ENCODE measurements at places on chromosomes 4 and X.

- DNase-seq: no peak
Observed at GRCh38 chr4:183411291-183411861, 33.1 kb upstream of the CDKN2AIP start.

DNA sequence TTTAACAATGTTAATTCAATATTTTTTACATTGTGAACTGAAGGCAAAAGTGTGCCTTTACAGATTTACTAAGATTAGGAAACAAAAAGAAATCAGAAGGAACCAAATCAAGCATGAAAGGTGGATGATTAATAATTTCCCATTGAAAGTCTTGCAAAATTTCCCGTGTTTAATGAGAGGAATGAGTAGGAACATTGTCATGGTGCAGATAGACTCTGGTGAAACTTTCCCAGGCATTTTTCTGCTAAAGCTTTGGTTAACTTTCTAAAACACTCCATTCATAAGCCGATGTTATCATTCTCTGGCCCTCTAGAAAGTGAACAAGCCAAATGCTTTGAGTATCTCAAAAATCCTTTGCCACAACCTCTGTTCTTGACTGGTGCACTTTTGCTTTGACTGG is 1522.8 kb upstream of the PABPC4L start:
- no peak for DNase-seq

GRCh38 chrX:64204701-64205440 is 637 bp downstream of the AMER1 start:
- peak; percentile 55 for DNase-seq

GRCh38 chr4:11954093-11954492 is 525.4 kb upstream of the HS3ST1 start:
- no peak for DNase-seq

DNA sequence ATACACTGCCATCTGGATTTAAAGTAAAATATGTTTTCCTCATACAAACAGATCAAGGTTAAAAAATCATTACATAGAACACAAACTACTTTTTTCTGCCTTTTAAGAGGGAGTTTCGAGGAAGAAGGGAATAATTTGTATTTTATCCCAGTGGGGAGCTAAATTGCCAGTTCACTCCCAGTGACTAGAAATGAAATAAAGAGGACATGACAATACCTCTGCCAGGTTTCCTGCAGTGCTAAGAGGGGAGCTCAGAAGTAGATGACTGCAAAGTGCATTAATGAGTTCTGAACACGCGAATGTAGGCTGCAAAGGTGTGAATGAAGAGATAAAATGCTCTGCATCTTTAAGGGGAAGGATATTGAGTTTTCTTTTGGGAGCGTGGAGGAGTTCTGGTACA is 69.7 kb downstream of the SRPX start:
- DNase-seq: no peak

- no peak for DNase-seq
Observed at GRCh38 chr4:139559687-139560086, 3.7 kb upstream of the SETD7 start.

DNA sequence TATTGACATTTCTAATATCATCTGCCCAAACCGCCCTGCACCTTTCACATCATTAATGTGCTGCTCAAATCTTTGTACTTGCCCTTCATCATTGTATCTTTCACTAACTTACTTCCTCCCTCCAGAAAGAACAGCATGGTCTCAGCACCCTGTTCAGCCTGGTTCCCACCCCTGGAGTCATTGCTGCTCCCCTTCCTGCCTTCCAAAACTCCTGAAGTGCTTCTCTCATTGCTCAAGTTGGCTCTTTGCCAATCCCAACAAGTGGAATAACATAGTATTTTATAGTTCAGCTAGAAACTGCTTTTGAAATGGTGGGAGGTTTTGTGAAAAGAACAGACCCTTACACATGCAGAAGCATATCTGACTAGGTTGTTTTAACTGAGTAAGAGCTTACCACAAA is 14.0 kb upstream of the TTC29 start:
- no peak for DNase-seq

- DNase-seq: no peak
Observed at GRCh38 chrX:124232523-124233201, 99.8 kb upstream of the TEX13D start.

DNA sequence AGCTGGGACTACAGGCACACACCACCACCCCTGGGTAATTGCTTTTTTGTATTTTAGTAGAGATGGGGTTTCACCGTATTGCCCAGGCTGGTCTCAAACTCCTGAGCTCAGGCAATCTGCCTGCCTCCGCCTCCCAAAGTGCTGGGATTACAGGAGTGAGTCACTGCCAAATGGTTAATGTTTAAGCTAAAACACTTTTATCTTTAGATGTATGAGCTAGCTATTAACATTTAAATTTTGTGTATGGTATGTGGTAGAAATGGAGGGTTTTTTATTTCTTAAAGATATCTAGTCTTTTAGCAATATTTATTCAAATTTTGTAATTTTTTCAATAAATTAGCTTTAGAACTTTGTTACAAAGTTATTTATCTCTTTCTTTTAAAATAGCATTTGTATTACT is 1659.8 kb upstream of the ADGRL3 start:
- no peak for DNase-seq

GRCh38 chr4:89615051-89615450 is 221.9 kb downstream of the SNCA start:
- DNase-seq: no peak

GRCh38 chr4:143558823-143559756 is 45.6 kb downstream of the SMARCA5 start:
- DNase-seq: peak; percentile 92

GRCh38 chr4:145935253-145936141 is 3.1 kb downstream of the ZNF827 start:
- DNase-seq: peak; percentile 21

GRCh38 chrX:8075636-8076035 is 95.4 kb downstream of the VCX2 start:
- no peak for DNase-seq

DNA sequence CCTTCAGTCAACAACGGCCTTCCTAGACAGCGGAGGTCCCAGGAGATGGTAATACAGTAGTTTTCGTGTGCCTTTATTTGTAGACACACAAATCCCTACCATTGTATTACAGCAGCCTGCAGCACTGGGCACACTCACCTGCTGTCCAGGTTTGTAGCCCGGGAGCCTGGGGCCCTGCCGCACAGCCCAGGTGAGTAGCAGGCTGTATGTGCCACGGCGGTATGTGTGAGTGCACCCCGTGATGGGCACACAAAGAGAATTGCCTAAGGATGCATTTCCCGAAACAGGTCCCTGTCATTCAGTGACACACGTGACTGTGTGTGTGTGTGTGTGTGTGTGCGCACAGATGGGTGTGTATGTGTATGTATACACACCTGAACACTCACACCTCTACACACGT is 8.1 kb upstream of the SLC25A6 start:
- no peak for DNase-seq

GRCh38 chrX:72316408-72317110 is 10.8 kb upstream of the CITED1 start:
- no peak for DNase-seq

- DNase-seq: no peak
Observed at GRCh38 chr4:22466581-22466980, 49.3 kb downstream of the ADGRA3 start.

DNA sequence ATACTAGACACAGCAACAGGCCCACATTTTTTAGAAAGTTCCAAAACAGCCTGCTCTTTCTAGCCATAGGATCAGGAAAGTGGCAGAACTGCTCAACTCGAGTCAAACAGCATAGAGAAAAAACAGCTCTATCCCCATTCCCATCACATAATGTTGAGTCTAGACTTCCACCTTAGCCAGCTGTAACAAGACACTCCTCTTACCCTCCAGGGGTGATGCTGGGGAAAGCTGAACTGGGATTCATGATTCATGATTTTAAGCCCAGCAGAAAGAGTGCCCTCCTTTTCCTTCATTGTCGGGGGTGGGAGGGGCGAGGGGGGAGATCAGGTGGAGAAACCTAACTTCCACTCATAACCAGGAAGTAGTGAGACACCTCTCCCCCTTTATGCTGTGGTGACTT is 86.1 kb downstream of the CENPC start:
- no peak for DNase-seq

- no peak for DNase-seq
Observed at GRCh38 chr4:152512483-152512882, 23.4 kb downstream of the FBXW7 start.

DNA sequence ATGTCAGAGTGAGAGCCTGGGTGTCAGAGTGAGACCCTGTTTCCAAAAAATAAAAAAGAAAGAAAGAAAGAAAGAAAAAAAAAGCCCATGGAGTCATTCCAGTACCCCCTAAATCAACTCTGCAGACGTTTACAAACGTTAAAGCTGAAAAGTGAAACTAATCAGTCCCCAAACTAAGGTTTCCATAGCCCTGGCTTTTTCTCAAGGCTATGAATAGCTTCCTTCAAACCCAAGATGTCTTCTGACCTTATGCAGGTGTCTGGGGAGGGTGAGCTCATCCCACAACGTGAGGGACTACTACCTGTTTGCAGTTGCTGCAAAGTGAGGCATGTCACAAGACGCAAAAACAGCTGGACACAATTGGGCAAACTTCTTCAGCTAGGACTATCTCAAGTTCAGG is 144.0 kb downstream of the SH3KBP1 start:
- DNase-seq: no peak

GRCh38 chr4:77449171-77449570 is 156.4 kb upstream of the CXCL13 start:
- peak; percentile 45 for DNase-seq

Measured in AG20443 (cell line).